Calu3 (cell line): ENCODE measurements at places on chromosomes 4 and X. TPM values are rescaled to one million over a fixed set of nuclear protein-coding genes. Genes with fewer than 3 reads are reported as not detected.

- H3K4me1 ChIP-seq, result no peaks in the 10 kb centered on the region
- H3K36me3 ChIP-seq, result no peaks in the 10 kb centered on the region
- H3K27ac ChIP-seq, result no peak overlapping the region
- no peak overlapping the region for H3K4me3 ChIP-seq
- no peaks in the 10 kb centered on the region for H3K27me3 ChIP-seq
These were observed 207.6 kb upstream of the MAMLD1 start for GRCh38 chrX:150155436-150156035.

DNA sequence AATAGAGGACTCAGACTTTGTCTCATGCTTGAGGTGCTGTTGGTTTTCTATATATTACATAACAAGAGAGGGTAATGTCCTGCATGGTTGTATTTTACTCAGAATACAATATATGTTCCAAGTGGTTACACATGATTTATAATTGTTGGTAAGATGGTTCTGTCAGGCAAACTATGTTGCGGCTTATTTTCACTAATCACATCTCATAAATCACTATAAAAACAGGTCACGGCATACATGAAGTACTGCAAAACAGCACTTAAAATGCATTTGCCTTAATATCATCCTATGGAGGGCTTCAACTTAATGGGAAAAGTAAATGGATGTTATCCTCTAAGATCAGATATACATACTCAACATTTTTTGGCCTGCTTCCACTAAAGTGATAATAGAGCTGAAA lies 246.0 kb upstream of the ARSJ start:
- no peaks in the 10 kb centered on the region for H3K4me1 ChIP-seq
- H3K27me3 ChIP-seq, result no peaks in the 10 kb centered on the region
- DNase-seq, result no peak
- H3K27ac ChIP-seq, result no peak overlapping the region

GRCh38 chr4:125433453-125433852 lies 118.7 kb downstream of the FAT4 start:
- H3K36me3 ChIP-seq, result no peaks in the 10 kb centered on the region
- no peak for DNase-seq
- no peak overlapping the region for H3K4me3 ChIP-seq
- no peaks in the 10 kb centered on the region for H3K4me1 ChIP-seq

- H3K4me3 ChIP-seq, result no peak overlapping the region
- no peak for DNase-seq
- H3K27ac ChIP-seq, result no peak overlapping the region
- H3K4me1 ChIP-seq, result peaks cover 8% of the 10 kb centered on the region
- no peaks in the 10 kb centered on the region for H3K27me3 ChIP-seq
These were observed 197.2 kb upstream of the CNKSR2 start for GRCh38 chrX:21176921-21177571.

DNA sequence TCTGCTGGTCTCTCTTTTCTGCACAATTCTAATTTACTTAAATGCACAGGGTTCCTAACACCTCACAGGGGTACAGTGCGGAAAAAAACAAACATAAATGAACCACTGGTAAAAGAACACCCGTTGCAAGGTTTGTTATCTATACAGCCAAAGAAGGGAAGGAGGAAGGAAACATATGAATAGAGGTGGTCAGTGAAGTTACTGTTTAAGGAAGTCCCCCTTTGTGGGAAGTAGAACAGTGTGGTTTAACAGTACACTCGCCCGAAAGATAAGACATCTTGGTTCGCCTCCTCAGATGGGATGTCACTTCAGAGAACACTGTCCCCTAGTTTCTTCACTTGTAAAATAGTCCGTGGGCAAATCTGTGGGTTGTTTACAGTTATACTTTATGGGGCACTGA lies 57.5 kb downstream of the TEC start:
- H3K4me3 ChIP-seq, result no peak overlapping the region
- peaks cover 9% of the 10 kb centered on the region for H3K4me1 ChIP-seq

DNA sequence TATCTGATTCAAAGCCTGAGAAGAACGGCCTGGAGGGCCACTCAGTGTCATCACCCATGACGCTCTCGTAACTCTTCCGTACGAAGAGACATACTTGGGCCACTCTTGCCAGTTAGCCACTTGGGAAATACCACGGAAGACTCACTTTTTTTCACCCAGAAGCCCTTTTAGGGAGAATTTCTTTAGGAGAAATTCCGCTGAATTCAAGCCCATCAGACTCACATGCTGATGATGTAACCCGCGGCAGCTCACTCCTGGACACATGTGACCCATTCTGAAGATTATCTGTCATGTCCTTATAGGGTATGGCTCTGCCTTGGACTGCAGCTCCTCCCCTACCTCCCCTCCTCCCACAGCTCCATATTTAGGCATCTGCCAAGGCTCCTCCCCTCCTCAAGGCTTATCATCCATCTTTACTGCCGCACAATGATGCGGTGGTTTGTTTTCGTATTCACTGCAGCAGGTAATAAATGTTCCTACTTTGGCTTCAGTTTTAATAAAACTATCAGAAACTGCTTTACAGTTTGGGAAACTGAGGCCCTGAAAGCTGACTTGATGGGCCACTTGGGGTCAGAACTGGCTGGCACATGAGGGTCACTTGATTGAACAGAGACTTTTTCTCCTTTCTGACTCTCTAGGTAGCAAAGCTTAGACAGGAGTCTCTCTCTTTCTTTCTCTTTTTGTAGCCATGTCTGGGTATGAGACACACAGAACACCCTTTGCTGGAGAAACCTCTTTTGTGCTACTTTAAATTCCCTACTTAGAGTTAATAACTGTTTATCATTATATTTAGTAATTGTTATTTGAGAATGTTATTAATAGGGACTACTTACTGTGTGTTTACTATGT lies 42.1 kb downstream of the RHOH start:
- no peaks in the 10 kb centered on the region for H3K27me3 ChIP-seq
- H3K4me3 ChIP-seq, result no peak overlapping the region
- no peak for DNase-seq
- H3K4me1 ChIP-seq, result no peaks in the 10 kb centered on the region
- no peaks in the 10 kb centered on the region for H3K36me3 ChIP-seq
- no peak overlapping the region for H3K27ac ChIP-seq

GRCh38 chrX:148416931-148417330 lies 83.5 kb upstream of the AFF2 start:
- H3K27ac ChIP-seq, result no peak overlapping the region
- DNase-seq, result no peak
- H3K36me3 ChIP-seq, result no peaks in the 10 kb centered on the region
- H3K4me3 ChIP-seq, result no peak overlapping the region
- H3K27me3 ChIP-seq, result no peaks in the 10 kb centered on the region

GRCh38 chrX:129347291-129347690 lies 176.0 kb downstream of the SMARCA1 start:
- H3K4me1 ChIP-seq, result no peaks in the 10 kb centered on the region
- H3K36me3 ChIP-seq, result no peaks in the 10 kb centered on the region
- DNase-seq, result no peak
- H3K4me3 ChIP-seq, result no peak overlapping the region

DNA sequence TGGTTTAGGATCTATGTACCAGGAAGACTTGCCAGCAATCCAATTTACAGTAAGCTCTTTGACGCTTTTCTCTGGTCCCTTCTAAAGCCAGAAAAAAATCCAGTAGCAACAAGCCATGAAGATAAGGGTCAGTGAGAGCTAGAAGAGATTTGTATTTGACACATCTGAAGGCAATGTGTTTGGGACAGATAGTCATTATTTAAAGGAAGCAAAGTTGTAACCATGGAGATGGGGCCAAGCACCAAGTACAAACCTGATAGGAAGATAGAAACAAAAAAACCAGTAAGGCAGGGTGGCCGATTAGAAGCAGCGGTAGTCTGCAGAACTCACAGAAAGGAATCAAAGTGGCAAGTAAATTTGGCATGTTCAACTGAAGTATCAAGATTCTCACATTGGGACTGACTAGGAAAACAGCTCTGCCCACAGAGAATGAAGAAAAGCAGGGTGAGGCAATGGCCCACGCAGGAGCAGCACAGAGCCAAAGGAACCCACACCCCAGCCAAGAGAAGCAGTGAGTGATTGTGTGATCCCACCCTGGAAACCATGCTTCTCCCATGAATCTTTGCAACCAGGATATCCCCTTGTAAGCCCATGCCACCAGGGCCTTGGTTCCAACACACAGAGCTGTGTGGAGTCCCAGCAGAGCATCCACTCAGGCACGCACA lies 12.9 kb upstream of the C4orf54 start:
- H3K36me3 ChIP-seq, result no peaks in the 10 kb centered on the region
- H3K27me3 ChIP-seq, result no peaks in the 10 kb centered on the region
- H3K4me1 ChIP-seq, result no peaks in the 10 kb centered on the region
- no peak for DNase-seq
- H3K27ac ChIP-seq, result no peak overlapping the region
- no peak overlapping the region for H3K4me3 ChIP-seq

DNA sequence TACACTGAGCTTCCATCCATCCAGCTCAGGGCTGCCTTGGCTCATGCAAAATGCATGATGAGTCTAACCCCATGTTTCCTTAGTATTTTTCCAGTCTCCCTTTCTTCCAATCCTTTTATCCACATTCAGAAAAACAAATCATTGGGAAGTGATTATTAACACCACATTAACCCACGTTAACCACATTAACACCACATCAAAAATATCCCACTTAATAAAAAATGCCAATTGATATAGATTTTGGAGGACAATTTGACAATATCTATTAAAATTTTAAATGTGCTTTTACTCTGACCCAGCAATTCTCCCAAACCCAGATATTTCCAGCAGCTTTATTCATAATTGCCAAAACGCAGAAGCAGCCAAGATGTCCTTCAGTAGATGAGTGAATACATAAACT lies 75.6 kb upstream of the SRD5A3 start:
- no peak overlapping the region for H3K27ac ChIP-seq
- peaks cover 22% of the 10 kb centered on the region for H3K27me3 ChIP-seq
- H3K4me3 ChIP-seq, result no peak overlapping the region
- no peaks in the 10 kb centered on the region for H3K36me3 ChIP-seq
- H3K4me1 ChIP-seq, result no peaks in the 10 kb centered on the region
- DNase-seq, result no peak

DNA sequence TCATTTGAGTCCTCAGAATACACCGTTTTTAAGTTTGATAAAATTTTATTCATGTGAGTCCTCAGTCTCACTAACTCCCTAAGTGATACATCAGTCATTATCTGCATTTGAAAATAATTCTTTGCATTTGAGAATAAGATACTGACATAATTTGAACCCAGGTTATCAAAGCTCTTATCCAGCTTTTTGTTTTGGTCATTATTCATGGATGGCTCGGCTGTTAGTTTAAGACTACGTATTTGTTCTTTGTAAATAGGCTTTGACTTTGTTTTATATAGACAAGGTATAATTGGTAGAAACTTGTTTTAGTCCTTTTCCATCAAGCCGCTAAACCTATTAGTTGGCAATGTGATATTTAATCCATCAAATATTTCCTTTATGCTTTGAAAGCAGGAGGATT lies 7.9 kb downstream of the SPRY1 start:
- no peak overlapping the region for H3K4me3 ChIP-seq
- H3K4me1 ChIP-seq, result peaks cover 24% of the 10 kb centered on the region
- H3K36me3 ChIP-seq, result peaks cover 52% of the 10 kb centered on the region
- DNase-seq, result no peak

- no peak overlapping the region for H3K4me3 ChIP-seq
- H3K36me3 ChIP-seq, result no peaks in the 10 kb centered on the region
- no peaks in the 10 kb centered on the region for H3K4me1 ChIP-seq
- H3K27ac ChIP-seq, result no peak overlapping the region
- H3K27me3 ChIP-seq, result peaks cover 18% of the 10 kb centered on the region
These were observed 22.2 kb downstream of the C4orf50 start for GRCh38 chr4:5995901-5996623.

- no peaks in the 10 kb centered on the region for H3K36me3 ChIP-seq
- no peak overlapping the region for H3K4me3 ChIP-seq
- H3K4me1 ChIP-seq, result peaks cover 13% of the 10 kb centered on the region
- no peak overlapping the region for H3K27ac ChIP-seq
- DNase-seq, result peak; percentile 60
These were observed 348.5 kb downstream of the MID1IP1 start for GRCh38 chrX:39149761-39150160.

Gene PITX2
- total RNA-seq, result not detected in 2 replicates

Gene MAGEE2
- not detected in 2 replicates for total RNA-seq

Gene C4orf33
- total RNA-seq, result 6.4 and 13.1 TPM in 2 replicates

Gene AMOT
- 10.3 and 16.2 TPM in 2 replicates for total RNA-seq
